NCI-H748 treated with DMSO at 0.1 percent for 48 hours (cell line): ENCODE measurements at places on chromosomes 6 and 20.

DNA sequence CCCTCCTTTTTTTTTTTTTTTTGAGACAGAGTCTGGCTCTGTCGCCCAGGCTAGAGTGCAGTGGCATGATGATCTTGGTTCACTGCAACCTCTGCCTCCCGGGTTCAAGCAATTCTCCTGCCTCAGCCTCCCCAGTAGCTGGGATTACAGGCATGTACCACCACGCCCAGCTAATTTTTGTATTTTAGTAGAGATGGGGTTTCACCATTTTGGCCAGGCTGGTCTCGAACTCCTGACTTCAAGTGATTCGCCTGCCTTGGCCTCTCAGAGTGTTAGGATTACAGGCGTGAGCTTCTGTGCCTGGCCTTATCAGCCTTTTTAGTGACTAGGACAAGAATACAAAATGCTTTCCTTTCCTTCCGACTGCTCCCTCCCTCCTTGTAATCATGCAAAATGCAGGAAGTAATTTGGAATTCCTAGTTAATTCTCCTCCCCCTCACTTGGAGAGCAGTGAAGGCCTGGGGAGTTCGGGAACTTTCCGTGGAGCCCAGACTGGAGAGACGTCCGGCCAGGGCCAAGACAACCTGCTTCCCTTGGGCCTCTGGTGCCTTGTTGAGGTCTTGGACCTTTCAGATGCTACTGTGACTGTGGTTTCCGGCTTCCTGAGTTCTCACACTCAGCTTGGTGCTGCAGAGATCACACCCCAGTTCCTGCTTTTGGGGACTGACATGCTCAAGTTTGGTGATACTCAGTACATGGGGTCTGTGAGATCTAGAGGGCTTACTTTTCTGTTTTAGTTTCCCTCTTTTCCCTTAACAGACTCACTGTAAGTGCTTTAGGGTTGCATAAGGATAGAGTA is 3.9 kb upstream of the PHF20 start:
- no peak for DNase-seq

- no peak for DNase-seq
These were observed 9.0 kb upstream of the RIPPLY2 start for GRCh38 chr6:83844170-83844569.

- DNase-seq: no peak
These were observed 4.1 kb upstream of the GPR63 start for GRCh38 chr6:96841345-96841744.

DNA sequence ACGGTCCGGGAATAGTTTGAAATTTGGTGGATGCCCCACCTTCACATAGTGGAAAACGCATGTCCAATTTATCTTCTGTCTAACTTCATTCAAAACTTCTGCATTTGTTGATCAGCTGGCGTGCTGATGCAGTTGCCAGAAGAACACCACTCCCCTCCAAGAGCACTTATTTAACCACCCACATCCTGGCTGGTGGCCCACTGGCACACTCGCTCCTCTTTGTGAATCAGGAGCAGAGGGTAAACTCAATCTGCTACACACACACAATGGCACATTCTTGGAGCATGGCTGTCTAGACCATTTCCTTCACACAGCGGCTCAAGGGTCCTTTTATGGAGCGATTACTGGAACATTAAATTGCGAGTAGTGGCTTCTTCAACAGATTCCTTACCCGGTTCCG is 55.1 kb upstream of the CEP162 start:
- DNase-seq: no peak

GRCh38 chr20:16314320-16314719 is 258.9 kb downstream of the KIF16B start:
- no peak for DNase-seq

- DNase-seq: no peak
These were observed 4.9 kb upstream of the UBE2J1 start for GRCh38 chr6:89357390-89357789.
